ENCODE measurements at places on chromosomes 7 and 10.

GRCh38 chr7:1108264-1108920 is 20.5 kb downstream of the GPER1 start:
- DNase-seq: no peak

DNA sequence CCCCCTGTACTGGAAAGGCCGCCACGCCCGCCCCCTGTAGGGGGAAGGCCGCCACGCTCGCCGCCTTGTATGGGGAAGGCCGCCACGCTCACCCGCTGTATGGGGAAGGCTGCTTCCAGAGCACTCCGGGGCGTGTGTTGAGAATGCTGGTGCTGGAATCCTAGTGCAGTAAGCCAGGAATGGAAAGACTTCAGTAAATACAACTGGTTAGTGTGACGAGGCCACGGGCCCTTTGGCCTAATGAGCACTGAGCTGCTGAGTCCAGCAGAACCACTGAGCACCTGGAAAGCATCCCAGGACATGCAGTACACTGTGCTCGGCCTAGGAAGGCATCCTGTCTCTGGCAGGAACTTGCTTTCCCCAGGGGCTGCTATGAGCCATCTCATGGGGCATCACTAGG is 398.9 kb downstream of the PTPRN2 start:
- no peak for DNase-seq

GRCh38 chr10:122665329-122665860 is 34.3 kb downstream of the C10orf120 start:
- no peak for DNase-seq

DNA sequence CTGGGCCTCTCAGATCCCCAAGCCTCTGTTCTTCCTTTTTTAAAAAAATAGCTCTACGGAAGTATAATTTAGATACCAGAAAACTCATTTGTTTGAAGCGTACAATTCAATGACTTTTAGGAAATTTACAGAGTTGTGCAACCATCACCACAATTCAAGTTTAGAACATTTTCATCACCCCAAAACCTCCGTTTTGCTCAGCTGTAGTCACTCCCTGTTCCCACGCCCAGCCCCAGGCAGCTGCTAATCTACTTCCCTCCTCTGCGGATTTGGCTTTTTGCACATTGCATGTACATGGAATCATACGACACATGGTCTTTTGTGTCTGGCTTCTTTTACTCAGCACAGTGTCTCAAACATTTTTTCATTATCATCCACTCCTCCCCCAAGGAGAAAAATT is 229.2 kb downstream of the TCF7L2 start:
- no peak for DNase-seq

DNA sequence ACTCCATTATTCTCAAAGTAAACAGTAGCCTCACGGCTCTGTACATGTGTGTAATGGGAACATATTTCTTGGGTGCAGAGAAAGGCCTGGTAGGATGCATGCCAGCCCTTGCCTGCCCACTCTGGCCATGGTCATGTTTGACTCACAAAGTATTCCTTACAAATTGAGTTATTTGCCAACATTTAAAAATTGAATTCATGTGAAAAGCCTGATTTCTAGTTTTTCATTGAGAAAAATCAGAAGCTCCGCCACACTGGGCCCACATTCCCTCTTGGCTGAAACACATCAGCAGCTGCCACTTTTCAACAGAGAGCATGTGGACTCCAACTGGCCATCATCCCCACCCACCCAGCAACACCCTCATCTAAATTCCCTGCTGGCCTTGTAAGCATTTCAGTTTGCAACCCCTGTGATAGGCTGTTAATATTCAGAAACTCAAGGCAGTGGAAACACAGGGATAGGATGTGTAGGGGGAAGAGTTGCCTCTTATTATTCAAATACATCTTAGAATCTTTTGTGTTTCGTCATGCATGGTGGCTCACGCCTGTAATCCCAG is 40.9 kb downstream of the CDH23 start:
- no peak for DNase-seq

GRCh38 chr7:133060004-133060403 is 21.9 kb downstream of the CHCHD3 start:
- no peak for DNase-seq

Measured in activated CD8-positive, alpha-beta memory T cell treated with anti-CD3 and anti-CD28 coated beads for 1 hour (primary cell).